NCI-H774 (cell line): ENCODE measurements at places on chromosomes 1 and 21.
A peak's percentile ranks its signal among the peaks of the same experiment; 100 is the strongest.

GRCh38 chr1:231036416-231036815, 3.6 kb downstream of the FAM89A start:
- DNase-seq, result no peak

DNA sequence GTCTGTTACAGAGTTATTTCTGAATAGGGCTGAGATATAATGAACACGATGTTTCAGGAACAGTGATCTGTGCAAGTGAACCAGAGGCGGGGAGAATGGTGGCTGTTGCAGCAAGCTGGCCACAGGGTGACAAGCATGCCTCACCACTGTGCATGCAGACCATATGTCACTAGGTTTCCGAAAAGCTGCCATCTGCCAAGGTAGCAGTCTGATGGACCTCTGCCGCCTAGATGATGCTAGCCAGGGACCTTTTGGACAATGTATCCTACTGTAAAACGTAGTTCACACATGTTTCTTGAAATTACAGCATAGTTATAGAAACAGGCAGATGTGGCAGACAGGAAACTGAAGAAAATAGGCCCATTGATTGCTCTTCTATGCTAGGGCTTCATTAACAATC, 204.2 kb upstream of the RRP15 start:
- DNase-seq, result no peak

DNA sequence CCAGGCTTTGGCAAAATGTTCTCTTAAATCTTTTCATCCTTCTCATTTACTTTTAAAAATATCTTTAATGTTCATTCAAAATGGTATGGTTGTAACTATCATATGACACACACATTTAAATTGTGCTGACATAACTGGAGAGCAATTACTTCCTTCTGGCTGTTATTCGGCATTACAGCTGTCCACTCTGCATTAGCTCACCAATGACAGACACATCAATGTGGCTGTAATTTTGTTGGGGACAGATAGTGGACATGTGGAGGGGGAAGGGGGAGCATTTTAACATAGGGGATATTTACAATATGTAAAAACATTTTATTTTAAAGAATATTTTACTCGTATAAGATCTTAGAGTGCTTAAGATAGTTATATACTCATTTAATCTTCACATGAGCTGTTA, 319.8 kb downstream of the HMCN1 start:
- DNase-seq, result no peak

GRCh38 chr1:67489643-67490042, 59.4 kb upstream of the SERBP1 start:
- DNase-seq, result no peak

DNA sequence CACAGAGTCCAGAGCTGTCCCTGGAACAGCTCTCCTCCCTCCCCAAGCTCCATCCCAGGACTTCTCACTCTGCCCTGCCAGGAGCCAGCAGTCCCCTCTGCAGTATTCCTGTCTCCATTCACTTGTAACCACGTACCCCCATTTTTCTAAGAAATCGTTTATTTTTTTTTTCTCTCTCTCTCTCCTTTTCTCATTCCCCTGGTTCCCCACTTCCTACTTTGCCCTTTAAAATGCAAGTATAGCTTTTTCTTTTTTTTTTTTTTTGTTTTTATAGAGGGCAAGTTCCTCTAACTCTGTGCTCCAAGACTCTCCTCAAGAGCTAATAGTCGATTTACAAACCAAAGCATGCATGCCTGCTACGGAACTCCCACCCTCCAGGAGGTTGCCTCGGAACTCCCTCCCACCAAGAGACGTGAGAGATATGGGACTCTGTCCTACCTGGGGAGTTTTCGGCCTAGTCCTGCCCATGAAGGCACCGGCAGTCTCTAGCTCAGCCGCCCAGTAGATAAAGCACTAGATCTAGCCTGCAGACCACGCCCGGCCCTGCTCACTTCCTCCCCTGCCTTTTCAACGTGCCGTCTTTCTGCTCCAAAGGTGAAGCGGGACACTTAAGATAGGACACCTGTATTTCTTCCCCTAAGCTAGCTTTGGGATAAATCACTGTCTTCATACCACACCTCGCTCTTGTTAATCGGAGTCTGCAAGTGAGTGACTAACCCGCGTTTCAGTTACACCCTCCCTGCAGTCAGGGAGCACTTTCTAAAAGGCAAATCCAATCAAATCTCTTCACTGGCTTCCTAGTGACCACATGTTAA, 27.7 kb downstream of the TNFRSF9 start:
- no peak for DNase-seq

- no peak for DNase-seq
These were observed 668 bp downstream of the KIF14 start for GRCh38 chr1:200619894-200620272.

DNA sequence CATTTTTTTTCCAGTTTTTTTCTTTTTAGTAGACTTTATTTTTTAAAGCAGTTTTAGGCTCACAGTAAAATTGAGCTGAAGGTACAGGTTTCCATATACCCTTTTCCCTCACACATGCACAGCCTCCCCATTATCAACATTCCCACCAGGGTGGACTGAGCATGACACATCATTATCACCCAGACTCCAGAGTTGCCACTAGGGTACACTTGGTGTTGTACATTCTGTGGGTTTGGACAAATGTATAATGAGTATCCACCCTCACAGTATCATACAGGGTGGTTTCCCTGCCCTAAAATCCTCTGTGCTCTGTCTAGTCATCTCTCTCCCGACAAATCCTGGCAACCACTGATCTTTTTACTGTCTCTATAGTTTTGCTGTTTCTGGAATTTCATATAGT, 3.0 kb upstream of the AIM2 start:
- DNase-seq, result no peak

DNA sequence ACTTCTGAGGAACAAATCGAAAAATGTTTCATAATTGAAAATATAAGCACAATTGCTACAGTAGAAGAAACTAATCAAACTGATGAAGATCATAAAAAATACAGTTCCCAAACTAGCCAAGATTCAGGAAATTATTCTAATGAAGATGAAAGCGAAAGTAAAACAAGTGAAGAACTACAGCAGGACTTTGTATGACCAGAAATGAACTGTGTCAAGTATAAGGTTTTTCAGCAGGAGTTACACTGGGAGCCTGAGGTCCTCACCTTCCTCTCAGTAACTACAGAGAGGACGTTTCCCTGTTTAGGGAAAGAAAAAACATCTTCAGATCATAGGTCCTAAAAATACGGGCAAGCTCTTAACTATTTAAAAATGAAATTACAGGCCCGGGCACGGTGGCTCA, 30.6 kb downstream of the IFNAR1 start:
- DNase-seq, result no peak

- no peak for DNase-seq
These were observed 2.2 kb downstream of the ZNF436 start for GRCh38 chr1:23367451-23367790.

- DNase-seq, result no peak
These were observed 199.8 kb downstream of the ASTN1 start for GRCh38 chr1:176964687-176965086.

DNA sequence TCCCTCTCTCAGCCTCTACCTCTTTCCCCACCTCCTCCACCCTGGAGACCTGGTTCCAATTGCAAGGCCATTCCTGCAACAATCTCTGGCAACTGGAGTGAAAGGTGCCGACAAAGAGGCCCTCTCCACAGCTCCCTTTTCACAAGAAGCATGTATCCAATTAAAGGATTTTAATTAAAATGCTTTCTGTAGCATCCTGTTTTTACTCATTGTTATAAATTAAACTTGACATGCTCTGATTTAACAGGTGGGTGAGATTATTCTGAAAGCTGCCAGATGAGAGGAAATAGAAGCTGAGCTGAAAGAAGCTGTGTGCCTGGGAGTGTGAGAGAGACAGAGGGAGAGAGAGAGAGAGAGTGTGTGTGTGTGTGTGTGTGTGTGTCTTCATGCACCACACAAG, 160.5 kb downstream of the TBX15 start:
- no peak for DNase-seq

GRCh38 chr1:164694505-164694904, 135.5 kb downstream of the PBX1 start:
- DNase-seq, result no peak

DNA sequence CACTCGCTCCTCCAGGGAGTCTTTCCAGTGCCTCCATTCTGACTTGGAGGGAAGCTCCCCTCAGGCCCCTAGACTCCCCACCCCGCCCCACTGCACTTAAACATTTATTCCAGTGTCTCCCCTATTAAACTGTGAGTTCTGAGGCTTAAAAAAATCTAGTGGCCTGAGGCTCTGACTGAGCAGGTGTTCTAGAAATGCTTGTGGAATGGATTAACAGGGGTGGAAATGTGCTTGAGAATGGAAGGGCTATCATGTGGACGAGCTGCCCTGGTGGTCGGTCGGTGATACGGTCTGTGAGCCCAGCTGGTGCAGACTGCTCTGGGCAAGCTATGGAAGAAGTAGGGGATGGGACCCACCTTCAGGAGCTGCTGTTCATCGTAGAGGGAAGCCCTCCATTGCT, 130.2 kb downstream of the PEX14 start:
- DNase-seq, result no peak

DNA sequence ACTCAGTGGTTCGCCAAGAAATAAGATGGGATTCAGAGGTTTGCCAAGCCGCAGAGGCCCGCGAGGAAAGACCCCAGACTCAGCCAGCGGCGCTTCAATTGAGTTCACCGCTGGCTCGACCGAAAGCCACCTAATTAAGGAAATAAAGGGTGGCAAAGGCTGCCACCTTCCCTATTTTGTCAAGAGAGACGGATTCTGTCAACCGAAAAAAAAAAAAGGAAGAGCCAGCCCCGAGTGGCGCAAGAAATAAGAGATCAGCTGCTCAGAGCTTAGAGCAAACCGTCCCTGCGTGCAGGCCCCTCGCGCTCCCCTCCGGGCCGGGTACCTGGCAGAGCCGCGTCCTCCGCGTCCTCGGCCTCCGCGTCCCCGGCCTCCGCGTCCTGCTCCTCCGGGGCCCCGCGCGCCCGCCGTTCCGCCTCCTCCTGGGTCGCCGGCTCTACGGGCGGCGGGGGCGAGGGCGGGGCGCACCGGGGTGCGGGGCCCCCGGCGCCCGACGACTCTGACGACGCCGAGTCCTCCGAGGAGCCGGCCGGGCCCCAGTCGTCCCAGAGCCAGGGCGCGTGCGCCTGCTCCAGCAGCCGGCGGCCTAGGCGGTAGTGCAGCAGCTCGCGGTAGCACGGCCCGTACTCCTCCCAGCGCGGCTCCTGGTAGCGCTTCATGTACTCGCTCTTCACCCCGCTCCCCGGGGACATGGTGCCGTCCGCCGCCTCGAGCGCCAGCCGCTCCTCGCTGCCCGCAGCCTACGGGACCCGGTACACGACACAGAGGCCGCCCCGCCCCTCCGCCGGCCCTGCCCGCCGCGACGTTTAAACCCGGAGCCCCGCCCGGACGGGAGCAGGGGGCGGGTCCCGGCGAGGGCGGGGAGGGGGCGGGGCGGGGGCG, 832 bp downstream of the CCSAP start:
- peak; percentile 82 for DNase-seq

DNA sequence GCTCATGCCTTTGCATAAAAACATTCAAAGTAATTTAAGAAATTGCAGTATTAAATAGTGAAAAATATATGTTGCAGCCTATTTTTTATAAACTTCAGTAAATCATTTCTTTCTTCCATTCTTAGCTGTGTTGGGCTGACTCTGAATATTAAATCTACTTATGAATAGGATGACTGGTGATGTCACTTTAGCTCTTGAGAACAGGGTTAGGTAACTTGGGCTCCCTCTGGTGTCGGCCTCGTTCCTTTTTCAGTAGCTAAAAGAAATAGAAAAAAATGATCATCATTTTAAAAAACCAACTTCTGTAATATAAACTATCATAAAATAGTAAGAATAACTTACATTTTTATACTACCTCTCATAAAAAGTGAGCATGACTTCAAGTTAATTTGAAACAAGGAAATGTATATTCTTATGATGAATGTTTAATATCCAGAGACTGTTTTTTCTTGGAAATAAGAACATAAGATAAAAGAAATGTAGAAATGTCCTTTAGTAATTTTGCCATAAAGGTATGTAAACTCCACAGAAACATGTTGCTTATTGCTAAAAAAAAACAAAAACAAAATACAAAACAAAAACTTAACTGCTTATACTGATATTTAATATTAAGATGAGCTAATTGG, 26.8 kb upstream of the NCAM2 start:
- no peak for DNase-seq

DNA sequence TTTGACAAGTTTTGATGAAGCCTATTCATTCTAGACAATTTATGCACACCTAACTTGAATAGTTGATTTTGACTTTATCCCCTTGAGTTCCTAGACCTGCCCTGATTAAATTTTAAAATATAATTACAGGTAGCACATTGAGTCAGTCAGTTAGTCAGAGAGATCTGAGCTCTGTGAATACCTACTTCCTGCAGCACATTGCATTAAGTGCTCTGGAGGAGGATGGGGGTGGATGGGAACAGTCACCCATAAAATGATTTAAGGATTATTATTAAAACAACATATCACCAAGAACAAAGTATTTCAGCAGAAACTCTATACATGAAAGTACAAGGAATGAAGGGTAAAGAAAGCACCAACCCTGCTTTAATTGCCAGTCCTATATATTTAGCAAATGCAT, 11.8 kb upstream of the RPF1 start:
- DNase-seq, result no peak

DNA sequence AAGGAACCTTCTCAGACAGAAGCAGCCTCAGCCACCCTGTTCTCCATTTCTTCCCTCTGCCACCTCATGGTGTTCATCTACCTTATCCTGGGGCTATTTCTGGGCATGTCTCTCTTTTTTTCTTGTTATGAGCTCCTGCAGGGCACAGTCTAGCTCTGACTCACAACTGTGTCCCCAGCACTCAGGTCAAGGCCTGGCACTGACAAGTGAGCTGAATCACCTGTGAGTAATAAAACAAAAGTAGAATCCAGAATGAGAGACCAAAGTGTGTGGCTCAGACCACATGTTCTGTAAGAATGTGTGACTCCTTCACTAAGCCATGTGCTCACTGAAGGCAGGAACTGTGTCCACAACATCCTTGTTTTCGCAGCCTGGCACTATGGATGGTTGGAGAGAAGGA, 23.2 kb downstream of the C1orf94 start:
- DNase-seq, result no peak

DNA sequence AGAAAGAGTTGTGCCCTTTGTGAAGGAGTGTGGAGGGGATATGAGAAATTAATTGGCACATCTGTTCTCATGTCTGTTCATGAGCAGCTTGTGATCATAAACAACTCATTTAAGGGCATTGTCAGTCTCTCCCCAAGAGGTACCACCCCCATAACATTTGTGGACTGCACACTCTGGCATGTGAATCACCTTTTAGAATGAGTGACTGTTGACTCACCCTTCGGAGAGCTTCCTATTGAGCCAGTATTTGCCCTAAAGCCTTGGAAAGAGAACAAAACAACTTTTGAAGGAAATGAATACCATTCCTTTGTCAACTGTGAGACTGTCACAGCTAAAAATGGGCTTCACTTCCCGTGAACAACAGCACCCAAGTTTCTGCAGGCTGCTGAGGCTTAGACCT, 27.5 kb upstream of the MYSM1 start:
- DNase-seq, result no peak

GRCh38 chr1:12296016-12296415, 66.2 kb downstream of the VPS13D start:
- DNase-seq, result no peak
